CD8-positive, alpha-beta memory T cell (primary cell): ENCODE measurements at places on chromosomes 5 and 9. TPM values are rescaled to one million over a fixed set of nuclear protein-coding genes. Genes with fewer than 3 reads are reported as not detected.

C9orf153 gene
- total RNA-seq: 0.27 TPM

GBGT1 gene
- total RNA-seq: 1.8 TPM

APBA1 gene
- 0.13 TPM for total RNA-seq

CCIN gene
- not detected for total RNA-seq

ECM2 gene
- total RNA-seq: not detected

ANKH gene
- total RNA-seq: 80.0 TPM

TLE1 gene
- total RNA-seq: 0.33 TPM

NTRK2 gene
- total RNA-seq: 0.38 TPM
